ENCODE measurements at places on chromosomes 5 and 9.

- DNase-seq, result no peak
Observed at GRCh38 chr5:77210091-77210963, at the start of gene PDE8B. PDE8B (plus strand) TSS chr5:77210680; CDS start chr5:77210926, 246 bp downstream.

GRCh38 chr5:33688066-33688465 lies 203.7 kb downstream of the ADAMTS12 start:
- DNase-seq, result no peak

DNA sequence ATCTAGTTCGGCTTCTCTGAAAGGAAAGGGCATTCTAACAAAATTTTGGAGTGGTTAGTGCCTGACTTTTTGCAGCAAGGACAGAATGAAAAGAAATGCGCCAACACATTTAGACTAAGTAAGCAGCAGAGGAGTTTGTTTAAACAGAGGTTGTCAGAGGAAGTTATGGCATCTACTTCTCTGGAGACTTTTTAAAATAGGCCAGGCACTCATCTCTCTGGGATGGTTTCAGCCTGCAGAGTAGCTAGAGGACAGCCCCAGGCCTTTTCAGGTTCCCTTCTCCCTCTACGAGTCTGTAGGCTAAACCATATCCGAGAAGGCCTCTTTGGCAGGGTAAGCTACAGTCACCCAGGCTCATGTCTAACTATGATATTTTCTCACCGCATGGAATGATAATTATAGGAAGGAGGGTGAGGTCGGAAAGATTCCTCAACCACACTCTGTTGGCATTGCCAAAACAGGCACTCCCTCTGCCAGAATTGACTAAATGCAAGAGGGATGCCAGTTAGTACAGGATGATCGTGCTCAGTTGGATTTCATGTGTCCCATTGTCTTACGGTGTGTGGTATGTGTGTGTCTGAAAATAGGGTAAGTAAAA lies 1.4 kb upstream of the CTXN3 start:
- no peak for DNase-seq

GRCh38 chr5:103110403-103110802 lies 9.5 kb downstream of the GIN1 start:
- no peak for DNase-seq

DNA sequence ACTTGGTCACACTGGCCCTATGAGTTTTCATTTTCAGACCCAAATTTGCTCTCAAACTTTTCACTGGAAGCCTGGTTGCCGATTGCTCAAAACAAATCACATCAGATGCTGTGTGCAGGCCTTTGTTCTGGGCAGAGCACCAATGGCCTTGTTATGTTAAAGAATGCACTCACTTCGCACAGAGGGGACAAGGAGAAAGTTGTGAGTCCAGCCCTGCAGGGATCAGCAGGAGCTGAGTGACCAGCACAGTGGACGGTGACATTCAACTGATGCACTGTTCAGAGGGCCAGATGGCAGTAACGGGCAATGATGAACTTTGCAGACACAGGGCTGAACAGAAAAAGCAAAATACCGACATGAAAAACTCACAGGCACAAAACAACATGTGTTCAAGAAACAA lies 86.1 kb downstream of the BARX1 start:
- no peak for DNase-seq

DNA sequence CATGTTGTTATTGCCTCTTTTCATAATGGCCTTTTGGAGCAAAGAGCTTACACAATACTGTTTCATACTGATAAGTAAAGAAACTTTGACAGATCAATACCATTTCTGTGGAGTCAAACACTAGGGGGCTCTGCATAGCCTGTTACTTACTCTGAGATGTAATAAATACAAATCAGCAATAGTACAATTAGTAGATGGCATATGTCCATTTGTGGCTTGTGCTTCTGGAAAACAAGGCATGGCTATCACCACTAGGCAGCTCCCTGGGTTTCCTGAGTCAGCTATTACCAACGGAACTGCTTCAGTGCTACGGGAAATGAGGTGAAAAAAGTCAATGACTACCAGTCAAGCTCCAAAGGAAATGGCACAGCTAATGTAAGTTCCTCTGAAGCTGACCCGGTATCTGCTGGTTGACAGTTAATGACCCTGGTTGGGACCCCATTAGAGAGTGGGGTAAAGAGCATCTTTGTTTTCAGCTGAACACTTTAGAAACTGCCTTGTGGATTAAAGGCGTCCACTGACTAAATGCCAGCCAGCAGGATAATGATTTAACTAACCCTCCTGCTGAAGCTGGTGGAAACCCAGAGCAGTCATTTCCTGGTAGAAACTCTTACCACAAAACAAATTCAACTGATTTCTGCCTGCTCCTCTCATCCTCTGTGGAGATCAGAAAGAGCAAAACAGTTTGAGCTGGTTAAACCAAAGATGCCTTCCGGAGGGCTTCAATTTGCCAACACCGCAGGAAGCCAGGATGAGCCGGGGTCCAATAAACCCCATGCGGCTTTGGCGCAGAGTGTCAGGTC lies 69.0 kb upstream of the FAM169A start:
- peak; percentile 55 for DNase-seq

GRCh38 chr5:157978061-157978460 lies 119.1 kb upstream of the CLINT1 start:
- DNase-seq, result no peak

- DNase-seq, result peak; percentile 22
Observed at GRCh38 chr9:109639674-109640579, 140.1 kb upstream of the PALM2AKAP2 start.

- DNase-seq, result peak; percentile 20
Observed at GRCh38 chr9:4020038-4020754, 279.7 kb downstream of the GLIS3 start.

DNA sequence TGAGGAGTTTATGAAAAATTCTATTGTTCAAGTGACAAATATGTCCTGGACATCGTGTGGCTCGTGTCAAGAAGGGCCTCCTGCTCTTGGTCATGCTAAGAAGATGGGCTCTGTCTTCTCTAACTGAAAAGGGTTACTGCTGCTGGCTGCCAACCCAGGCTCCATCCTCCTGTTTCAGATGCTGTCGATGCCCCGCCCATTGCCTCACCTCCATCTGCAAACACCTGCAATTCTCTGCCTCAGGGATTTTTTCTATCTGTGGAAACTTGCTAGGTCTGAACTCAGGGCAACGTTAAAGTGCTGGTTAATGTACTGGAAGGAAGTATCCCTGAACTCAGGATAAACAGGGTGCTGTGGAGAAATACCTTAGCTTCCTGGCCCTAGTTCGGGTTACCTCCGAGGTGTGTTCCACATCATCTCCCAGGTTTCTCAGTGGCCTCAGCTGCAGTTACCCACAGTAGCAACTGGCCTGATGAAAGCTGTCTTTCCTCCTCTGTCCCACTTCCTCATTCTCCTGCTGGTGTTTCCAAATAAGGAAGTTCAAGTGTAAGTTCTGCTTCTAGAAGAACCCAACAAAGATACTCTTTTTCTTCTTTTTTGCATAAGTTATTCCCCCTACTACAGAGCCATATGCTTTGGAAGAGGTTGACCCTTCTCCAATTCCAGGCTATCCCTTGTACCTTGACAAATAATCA lies 151.7 kb upstream of the SMIM23 start:
- DNase-seq, result no peak

DNA sequence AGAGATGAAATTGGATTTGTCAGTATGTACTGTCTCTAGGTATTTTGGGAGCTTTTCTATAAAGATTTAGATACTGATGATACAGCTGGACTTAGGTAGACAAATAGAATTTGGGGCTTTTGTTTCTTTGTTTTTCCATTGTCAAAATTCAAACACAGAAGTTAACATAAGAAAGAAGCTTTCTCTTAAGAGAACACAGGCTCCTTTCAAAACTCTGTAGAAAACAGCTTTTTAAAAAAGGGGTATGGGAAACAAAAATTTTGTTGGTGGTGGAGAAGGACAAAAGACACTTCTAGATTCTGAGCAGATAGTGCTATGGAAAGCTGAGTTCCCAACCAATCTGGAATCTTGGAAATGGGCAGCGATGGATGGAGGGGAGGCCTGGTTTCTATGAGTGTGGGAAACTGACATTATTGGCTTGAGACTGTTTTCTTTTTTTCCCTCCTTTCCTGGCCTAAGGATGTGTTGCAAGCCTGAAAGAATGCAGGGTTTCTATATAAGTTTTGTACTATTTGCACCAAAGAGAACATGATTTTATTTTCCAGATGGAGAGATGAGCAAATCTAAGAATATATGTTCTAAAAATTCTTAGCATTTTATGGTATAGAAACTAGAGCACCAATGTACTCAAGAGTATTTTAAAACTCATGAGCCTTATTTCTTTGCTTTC lies 240.0 kb downstream of the PRR16 start:
- no peak for DNase-seq

- DNase-seq, result peak; percentile 82
Observed at GRCh38 chr9:130834371-130835336, at the start of gene ABL1. ABL1 (plus strand) TSS chr9:130835254; CDS start chr9:130835447, 193 bp downstream.

DNA sequence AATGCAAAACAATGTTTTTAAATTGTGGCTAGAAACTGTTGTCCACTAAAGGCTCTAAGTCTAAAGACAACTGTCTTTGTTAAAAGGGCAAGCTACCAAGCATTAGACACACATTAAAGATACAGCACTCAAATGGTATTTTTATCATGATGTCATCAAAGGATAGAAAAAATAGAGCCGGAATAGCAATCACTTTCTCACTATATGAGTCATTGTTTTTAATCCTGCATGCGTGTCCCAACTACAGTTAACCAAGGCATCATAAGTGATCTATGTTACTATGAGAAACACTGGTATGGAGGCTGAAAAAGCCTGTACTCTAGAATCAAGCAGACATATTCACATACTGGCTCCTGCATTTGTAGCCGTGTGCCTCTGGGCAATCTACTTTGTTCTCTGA lies 1.9 kb upstream of the PJA2 start:
- DNase-seq, result peak; percentile 91

DNA sequence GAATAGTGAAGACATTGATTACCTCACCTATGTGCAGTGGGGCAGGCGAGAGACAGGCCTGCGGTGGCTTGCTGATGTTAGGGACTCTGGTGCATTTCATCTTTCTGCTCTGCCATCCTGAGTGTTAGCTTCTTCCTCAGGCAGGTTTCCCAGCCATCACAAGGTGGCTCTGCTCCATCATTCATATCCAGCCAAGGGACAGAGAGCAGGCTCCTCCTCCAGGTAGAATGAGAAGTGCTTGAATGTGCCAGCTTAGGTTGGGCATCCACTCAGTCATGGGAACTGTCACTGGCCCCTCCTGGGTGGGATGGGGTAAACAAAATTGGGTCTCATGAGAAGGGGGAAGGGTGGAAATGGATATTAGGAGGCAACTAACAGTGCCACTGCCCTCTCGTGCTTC lies 24.8 kb downstream of the GPR107 start:
- no peak for DNase-seq

DNA sequence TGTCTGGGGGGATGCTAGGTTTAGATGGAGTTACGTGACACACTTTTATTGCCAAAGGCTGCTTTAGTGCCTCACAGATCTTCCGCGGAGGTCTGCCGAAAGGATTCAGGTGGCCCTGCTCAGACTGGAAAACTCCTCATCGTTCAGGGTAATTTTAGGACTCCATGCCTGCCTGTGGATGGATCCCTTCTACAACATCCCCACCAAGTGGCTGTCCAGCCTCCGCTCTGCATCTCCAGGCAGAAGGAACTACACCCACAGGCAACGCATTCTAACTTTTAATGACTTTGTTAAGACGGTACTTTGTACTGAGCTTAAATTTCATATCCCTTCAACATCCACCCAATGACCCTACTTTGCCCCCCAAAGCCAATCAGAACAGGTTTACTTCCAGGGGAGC lies 29.4 kb downstream of the ATPSCKMT start:
- no peak for DNase-seq

GRCh38 chr5:142221091-142221860 lies 103.5 kb downstream of the SPRY4 start:
- no peak for DNase-seq

DNA sequence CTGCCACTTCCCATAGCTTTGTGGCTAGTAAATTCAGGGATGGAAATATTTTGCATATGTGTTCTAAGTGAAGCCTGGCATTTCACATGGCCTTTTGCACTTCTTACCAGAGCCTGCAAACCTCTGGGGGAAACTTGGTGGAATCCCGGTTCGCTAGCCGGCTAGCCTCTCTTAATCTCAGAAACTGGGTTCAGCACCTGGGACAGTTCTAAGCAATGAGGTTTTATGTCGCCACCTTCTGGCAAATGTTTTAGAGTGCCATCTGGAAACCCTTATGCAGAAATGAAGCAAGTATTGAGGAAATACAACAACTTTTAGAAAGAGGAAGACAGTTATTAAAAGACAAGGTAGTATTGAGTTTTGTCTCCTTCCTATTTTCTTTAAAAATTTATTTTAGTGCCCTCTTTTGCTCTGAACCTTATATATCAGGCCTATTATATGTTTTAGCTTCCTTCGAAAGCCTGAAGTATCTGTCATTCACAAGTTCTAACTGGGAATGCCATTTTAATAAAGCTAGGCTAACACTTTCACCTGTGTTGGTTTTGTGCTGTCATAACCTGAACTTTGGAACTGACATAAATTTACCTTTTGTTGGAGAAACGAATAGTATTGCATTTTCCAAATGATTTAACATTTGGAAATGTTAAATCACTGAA lies 963 bp upstream of the HTR1A start:
- peak; percentile 78 for DNase-seq

GRCh38 chr9:14434158-14434504 lies 120.2 kb upstream of the NFIB start:
- DNase-seq, result no peak

- DNase-seq, result peak; percentile 74
Observed at GRCh38 chr5:68159224-68159951, 56.2 kb upstream of the PIK3R1 start.

GRCh38 chr5:171431251-171431777 lies 11.9 kb downstream of the FGF18 start:
- DNase-seq, result no peak

GRCh38 chr5:15248731-15249130 lies 251.2 kb upstream of the FBXL7 start:
- no peak for DNase-seq

DNA sequence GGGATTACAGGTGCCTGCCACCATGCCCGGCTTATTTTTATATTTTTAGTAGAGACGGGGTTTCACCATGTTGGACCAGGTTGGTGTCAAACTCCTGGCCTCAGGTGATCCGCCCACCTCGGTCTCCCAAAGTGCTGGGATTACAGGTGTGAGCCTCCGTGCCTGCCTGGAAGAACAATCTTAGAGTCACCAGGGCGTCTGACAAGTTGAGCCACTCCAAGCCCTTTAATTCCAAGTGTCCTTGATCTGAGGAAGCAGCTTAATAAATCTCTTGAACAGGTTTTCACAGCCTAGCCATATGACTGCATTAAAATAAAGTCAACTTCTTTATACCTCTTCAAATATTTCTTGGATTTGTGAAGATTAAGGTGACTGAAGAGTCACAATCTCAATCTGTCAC lies 31.5 kb downstream of the SLC44A1 start:
- DNase-seq, result no peak
